Mucosa of descending colon (tissue), 3 donors: ENCODE measurements at places on chromosomes 12 and 14.

DNA sequence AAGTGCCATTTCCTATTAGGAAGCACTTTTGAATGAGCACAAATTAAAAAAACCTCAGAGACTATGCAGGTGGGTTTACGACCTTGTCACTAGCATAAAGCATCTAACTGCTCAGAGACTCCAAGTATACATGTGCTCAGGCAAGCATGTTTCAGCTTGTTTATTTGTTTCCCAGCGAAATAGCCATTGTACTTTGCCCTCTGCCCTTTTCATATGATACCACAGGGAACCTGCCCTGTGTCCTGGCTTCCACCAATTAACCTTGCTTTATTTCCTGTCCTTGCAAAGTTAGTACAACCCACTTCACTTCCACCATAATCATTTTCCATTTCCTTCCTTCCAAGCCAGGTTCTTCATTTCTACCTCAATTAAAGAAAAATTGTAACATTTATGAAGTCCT is 194.9 kb downstream of the DUSP6 start:
- DNase-seq, result no peak

- peak; percentile 40 for DNase-seq
These were observed 34.4 kb downstream of the WBP11 start for GRCh38 chr12:14768823-14769405.

DNA sequence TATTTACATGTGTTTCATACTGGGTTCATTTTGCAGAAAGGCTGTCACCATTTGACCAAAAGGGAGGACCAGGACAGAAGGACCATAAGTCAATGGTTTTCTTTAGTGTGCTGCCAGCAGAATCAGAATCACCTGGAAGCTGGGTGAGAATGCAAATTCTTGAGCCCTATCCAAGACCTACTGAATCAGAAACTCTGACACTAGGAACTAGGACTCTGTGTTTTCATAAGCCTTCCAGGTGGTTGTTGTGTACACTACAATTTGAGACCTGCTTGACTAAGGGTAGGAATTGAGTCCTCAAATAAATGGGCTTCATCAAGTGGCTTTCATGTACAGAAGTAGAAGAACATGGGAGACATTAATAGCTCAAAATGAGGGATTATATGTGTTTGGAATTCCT is 32.2 kb downstream of the PDE6H start:
- DNase-seq, result no peak

GRCh38 chr12:48973941-48974673 is 2.6 kb upstream of the WNT10B start:
- DNase-seq, result peak; percentile 71

DNA sequence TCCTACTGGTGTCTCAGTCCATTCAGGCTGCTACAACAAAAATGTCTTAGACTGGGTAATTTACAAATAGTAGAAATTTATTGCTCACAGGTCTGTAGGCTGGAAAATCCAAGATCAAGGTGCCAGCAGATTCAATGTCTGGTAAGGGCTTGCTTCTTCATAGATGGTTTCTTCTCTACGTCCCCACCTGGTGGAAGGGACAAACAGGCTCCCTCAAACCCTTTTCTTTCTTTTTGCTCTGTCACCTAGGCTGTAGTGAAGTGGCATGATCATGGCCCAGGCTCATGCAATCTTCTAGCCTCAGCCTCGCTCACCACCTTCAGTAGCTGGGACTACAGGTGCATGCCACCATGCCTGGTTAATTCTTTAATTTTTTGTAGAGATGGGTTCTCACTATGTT is 106.8 kb upstream of the RPH3A start:
- DNase-seq, result no peak

DNA sequence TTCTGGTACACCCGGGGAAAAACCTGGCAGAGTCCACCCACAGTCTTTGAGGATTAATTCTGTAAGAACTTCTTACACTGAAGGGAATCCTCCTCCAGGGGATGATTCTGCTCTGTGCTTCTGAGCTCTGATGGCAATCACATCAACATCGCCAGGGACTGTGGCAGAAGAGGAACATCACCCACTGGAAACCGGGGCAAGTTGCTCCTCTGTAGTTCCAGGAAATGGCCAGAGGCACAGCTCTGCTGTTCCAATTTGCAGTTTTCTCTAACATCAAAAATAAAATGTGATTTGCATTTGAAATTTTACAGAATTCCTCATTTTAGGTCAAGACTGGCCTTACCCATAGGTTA is 207.6 kb downstream of the DAD1 start:
- DNase-seq, result no peak

DNA sequence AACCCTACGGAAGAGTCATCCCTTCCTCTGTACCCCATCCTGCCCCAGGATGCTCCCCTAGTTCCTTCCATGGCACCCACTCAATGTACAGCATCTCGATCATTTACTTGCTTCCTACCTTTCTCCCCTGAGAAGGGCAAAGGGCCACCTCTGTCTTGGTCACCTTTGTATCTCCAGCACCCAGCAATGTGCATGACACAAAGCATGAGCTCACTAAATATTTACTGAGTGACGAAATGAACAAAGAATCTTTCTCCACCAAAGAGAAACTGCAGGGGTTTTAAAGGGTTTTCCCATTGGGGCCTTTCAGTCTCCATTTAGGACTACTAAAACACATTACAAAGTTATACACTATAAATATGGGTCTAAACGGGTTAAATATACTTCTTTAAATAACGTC is 30.6 kb downstream of the ATG14 start:
- DNase-seq, result no peak

- no peak for DNase-seq
These were observed 10.8 kb upstream of the GYS2 start for GRCh38 chr12:21615431-21615830.

DNA sequence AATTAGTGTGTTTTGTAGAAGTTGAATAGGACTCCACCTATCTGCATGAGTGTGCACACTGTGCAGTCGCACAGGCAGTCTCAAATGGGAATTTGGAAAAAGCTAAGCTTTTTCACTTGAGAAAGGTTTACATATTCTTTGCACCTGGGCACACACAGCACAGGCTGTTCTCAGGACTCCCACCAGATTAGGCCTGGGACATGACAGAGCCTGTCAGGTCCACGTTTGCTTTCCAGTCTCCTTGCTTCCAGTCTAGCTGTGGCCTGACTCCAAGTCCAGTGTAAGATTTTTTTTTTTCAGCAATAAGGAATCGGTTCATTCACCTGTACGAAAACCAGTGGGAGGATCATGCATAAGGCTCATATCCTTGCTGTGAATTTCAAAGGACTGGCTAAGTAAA is 181.3 kb downstream of the ZFP36L1 start:
- no peak for DNase-seq

DNA sequence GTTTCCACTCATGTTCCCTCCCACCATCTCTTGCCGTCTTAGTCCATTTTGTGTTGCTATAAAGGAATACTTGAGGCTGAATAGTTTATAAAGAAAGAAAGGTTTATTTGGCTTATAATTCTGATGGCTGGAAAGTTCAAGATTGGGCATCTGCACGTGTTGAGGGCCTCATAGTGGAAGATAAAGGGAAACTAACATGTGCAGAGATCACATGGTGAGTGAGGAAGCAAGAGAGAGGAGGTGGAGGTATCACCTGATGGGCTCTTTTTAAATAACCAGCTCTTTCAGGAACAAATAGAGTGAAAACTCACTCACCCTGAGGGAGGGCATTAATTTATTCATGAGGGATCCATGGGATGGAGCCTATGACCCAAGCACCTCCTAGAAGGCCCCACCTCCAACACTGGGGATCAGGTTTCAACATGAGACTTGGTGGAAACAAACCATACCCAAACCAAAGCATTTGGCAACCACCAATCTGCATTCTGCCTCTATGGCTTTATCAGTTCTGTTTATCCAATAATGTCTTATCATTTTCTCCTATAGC is 29.5 kb downstream of the MYO1H start:
- DNase-seq, result no peak

GRCh38 chr12:49825971-49826421 is 2.2 kb downstream of the NCKAP5L start:
- no peak for DNase-seq

DNA sequence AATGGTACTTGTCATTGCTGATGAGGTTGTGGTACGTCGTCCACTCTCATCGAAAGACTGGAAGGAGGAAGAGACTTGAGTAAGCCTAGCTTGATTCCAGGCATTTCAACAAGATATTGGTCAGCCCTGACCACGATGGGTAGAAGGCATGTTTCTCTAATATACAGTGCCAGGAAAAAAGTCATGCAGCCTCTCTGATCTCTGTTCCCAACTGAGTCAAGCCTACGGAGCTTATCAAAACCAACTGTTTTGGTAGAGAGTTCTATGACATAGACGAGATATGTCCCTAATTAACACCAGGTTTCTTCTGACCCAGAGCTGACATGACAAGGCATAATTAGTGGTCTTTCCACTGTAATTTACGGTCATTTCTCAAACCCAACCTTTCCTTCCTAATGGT is 58.5 kb downstream of the NIN start:
- DNase-seq, result no peak

- no peak for DNase-seq
These were observed 415.9 kb downstream of the ZFP36L1 start for GRCh38 chr14:68377006-68377405.

DNA sequence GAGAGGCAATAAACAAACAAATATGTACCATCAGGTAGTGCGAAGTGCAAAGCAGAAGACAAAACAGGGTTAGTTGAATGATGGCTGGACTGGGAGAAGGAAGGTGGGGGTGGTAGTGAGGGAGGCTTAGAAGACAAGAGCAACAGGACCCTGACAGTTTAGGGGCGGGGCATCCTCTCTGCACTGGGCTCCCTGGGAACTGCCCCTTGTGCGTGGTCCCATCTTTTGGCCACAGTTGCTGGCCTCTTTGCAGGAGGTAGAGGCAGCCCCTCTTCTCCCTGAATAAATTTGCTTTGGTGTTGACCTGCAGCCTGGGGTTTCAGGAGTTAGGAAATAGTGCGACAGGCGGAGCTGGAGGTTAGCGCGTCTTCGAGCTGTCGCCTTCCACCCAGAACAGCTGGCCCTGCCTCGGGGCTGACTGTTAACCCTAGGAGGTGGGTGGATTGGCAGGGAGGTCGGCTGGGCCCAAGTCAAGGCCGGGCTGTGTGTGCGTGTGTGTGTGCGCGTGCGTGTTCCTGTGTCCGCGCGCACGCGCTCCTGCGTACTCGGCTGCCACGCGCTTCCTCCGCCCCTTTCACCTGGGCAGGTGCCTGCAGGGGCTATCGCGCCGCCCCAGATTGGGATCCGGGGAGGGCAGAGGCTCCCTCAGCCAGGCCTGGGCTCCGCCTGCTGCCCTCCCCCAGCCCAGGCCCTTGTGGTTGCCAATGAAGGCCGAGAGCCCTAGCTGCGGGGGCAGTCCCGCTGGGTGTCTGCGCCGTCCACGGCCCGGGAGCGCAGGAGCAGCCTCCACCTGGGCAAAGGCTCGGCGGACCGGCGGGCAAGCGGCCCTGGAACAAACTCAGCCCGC is 180.8 kb downstream of the ADCK1 start:
- peak; percentile 58 for DNase-seq
